ENCODE measurements at places on chromosomes 3 and 15.

- DNase-seq, result no peak
Measured at GRCh38 chr3:134991472-134992010, 196.5 kb downstream of the EPHB1 start.

- no peak for DNase-seq
Measured at GRCh38 chr15:25407950-25408349, 30.9 kb downstream of the UBE3A start.

GRCh38 chr3:33430061-33430460 lies 10.1 kb downstream of the UBP1 start:
- no peak for DNase-seq

DNA sequence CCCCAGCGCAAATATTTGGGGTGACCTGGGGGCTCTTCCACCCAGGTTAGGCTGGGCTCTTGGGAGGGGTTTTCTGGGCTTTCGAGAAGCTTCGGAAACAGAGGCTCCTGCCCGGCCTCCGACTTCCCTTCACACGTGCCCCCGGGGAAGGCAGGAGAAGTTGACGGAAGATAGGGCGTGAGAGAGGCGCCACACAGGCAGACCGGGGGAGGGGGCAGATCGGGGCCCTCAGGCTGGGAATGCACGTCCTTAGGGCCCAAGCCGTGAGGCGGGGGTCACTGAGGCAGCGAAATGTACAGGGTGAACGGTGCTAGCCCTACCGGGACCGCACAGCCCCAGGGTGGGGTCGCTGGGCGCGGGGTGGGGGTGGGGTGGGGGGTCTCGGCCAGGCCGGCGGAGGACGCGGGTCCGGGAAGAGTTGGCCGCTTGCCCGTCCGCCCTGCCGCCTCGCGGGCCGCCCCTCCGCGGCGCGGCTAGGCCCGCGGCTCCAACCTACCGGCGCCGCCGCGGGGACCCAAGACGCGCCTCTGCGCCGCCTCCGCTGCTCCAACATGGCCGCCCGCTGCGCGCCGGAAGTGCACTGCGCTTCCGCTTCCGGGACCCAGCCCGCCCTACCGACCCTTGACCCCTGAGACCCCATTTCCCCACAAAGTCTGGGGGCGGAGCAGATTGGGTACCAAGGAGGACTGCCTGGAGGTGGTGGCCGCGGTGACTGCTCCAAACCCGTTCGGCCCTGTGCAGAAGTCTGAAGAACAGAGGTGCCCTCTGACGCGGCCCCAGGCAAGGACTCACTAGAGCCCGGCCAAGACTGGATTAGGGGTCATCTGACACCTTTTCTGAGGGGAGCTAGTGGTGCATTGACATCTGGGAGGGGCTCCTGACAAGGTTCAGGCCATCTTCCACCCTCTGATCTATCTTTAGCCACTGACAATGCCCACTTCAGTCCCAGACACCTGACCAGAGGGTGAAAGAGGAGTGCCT lies at the start of gene CCDC71:
Gene CCDC71 (minus strand): TSS at position 561 of the 981 bp plus-strand sequence. CDS start 2,123 bp downstream, outside the sequence.
- peak; percentile 52 for DNase-seq

DNA sequence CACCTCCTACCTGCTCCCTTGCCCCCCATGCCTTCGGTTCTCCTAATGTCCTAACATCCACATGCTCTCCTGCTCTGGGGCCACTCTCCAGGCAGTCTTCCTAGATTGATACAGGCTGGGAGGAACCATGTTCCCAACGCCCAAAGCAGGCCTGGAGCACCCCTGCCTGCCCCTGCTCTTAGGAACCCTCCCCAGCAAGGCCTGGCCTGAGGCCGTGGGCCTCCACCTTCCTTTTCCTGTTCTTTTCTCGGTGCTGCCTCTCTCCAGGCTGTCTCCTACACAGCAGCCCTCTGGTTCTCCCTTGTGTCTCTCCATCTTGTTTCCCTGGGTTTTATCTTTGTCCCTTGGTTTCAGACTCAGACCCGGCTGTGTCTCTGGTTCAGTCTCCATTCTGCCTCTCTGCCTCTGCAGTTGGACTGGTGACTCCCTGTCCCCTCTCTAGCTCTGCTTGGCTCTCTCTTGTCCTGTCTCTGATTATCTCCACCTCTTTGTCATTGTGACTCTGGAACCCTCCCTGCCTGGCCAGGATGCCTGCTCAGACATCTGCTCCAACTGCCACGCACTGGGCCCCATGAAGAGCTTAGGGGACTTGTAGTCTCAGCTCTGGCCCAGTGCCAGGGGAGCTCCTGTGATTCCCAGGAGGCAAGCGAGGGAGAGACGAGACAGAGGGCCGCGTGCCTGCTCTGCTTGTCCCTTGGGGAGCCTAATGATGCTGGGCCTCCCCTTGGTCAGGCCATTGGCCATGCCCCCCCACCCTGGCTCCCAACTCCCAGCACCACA lies 26.0 kb upstream of the RPL29 start:
- DNase-seq, result no peak

DNA sequence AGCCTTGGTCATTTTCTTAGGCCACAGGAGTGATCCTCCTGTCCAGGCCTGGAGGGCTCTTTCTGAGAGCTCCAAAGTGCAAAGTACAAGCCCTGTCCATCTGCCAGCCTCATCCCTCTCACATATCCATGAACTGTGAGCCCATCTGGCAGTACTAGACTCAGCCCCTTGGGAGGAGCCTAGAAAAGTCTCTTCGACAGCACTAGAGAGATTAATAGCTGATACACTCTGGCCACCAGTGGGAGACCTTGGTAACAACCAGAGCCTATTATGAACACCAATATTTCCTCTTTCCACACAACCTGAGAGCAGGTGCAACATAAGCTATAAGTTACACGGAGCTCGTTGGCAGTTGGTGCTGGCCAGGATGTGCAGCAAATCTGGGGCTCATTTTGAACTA lies 59.5 kb upstream of the DCLK3 start:
- no peak for DNase-seq

GRCh38 chr15:48602358-48603122 lies 43.0 kb downstream of the FBN1 start:
- no peak for DNase-seq

GRCh38 chr15:78368651-78369050 lies 28.5 kb downstream of the CRABP1 start:
- DNase-seq, result no peak

- no peak for DNase-seq
Measured at GRCh38 chr15:73754461-73754860, 1.3 kb upstream of the INSYN1 start.

GRCh38 chr3:20652231-20652986 lies 466.4 kb upstream of the SGO1 start:
- DNase-seq, result no peak

- no peak for DNase-seq
Measured at GRCh38 chr3:15845475-15845874, 47.7 kb upstream of the ANKRD28 start.

GRCh38 chr3:14290631-14291385 lies 111.6 kb upstream of the SLC6A6 start:
- DNase-seq, result no peak

DNA sequence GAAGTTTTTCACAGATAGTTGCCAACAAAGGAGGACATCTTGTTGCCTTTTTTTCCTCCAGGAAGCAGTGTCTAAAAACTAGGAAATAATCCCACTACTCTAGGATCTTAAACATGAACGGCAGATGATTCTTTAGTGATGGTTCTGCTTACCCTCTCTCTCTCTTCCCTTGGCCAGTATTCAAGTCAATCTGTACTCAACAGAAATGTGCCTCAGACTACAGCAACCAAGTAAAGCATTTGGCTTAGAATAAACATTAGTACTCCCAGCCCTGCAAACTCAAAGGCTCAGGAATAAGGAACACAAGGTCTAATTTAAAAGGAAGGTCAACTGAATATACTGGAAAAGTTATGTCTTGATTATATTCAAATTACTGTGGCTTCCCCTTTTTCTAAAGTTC lies 8.7 kb downstream of the NPTN start:
- no peak for DNase-seq

DNA sequence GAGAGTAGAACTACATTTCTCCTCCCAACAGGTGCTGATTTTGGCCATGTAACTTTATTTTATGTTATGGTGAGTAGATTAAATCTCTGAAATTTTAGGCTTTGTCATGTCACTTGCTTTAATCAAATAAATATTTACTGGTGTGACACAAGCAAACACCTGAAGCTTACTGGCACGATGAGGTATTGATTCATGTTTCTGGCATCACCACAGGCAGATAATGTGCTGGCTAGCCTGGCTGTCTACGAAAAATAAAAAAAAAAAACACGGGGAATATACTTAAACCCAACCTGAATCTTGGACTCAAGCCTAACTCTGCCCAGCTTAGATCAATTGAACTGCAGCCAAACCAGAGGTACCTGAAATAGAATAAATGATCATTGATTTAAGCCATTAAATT lies 65.6 kb upstream of the CADM2 start:
- DNase-seq, result no peak

DNA sequence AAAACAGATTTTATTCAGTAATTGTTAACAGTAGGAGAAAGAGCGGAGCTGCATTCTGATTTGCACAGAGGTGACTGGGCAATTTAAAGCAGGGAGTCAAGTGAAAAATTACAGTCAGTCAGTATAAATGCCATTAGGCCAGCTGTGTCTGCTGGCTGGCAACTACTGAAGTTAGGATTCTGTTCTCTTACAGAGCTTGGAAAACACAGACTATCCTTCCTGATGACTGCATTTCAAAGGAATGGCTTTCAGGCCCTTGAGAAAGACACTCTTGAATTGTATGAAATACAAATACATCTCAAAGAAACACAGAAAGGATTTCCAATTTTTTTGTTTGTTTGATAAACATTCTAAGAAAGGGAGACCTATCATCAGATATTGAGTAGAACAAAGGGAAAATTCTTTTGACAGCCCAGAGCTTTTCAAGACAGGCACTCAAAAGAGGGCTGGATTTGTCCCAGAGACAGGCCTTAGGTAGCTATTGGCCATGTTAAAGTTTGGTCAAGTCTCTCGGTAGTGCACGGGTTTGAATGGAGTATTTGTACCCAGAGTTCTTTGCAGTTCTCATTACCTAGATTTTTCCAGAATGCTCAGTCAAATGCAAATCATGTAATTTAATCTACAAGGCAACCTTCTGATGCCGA lies 551.2 kb upstream of the CCDC54 start:
- DNase-seq, result no peak

DNA sequence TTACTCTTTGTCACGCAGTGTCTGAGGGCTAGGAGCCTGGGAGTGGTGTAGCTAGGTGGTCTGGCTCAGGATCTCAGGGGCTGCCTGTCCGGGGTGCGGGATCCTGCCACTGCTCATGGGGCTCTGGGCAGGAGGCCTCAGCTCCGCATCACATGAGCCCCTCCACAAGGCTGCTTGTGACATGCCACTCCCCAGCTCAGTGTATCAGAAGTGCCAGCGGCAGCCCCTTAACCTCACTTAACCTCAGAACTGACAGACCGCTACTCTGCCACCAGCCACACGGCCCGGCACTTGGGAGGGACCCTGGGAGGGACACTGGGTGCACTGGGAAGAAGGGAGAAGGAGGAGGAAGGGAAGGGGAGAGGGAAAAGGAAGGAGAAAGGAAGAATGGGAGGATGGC lies 87.9 kb downstream of the FBLN2 start:
- DNase-seq, result no peak

DNA sequence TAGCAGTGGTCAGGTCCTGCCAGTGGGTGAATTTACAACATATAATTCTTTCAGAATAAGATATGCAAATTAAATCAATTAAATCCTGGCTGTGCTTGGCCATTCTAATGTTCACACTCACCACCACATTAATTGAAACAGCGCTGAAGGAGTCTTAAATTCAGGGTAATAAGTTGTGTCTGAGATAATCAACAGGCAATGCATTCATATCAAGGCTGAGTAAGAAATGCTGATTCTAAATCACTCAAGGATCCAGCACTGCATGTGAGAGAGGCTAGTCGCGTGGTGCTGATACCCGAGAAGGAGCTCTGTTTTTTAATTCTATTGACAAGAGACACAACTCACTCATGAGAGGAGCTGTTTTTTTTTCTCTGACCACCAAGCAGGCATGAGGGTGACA lies 588.8 kb upstream of the ADAMTS9 start:
- DNase-seq, result no peak

GRCh38 chr15:71939981-71940588 lies 129.7 kb downstream of the NR2E3 start:
- DNase-seq, result no peak

DNA sequence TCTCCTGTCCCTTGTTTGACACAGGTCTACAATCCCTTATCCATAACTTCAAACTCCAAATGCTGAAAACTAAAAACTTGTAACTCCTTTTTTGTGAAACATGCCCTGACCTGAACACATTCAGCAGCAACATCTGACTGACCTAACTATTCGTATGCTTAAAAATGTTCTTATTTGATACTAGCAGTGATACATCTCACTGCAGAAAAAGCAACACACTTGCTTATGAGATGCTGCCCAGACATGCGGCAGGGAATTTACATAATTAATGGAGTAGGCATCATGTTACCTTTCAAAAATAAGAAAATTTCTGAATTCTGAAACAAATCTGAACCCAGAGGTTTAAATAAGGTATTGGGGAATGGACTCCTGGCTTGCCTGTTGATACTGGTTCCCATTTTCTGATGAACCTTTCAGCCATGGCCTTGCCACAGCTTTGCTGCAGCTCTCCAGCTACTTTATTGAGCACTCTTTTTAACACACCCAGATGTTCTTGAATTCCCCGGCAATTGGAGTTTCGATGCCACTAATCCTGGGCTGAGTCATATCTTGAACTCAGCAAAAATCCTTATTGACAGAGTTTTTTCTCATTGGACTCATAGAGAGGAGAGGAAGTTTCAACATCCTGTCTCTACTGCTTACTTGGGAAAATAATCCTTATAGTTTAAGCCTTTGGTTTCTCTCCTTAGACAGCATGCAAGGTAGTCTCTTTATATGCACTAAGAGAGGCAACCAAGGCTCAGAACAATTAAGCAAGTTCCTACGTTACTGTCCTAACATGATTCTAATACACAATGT lies 296.6 kb upstream of the LMCD1 start:
- DNase-seq, result no peak

- no peak for DNase-seq
Measured at GRCh38 chr3:14602006-14602803, 49.4 kb upstream of the CCDC174 start.

DNA sequence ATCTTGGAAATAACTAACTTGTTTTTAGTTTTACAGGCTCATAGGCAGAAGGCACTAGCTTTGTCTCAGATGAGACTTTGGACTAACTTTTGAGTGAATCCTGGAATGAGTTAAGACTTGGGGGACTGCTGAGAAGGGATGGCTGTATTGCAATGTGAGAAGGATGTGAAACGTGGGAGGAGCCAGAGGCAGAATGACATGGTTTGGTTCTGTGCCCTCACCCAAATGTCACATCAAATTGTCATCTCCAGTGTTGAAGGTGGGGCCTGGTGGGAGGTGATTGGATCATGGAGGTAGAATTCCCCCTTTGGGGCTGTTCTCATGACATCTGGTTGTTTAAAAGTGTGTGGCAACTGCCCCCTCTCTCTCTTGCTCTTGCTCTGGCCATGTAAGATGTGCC lies 28.8 kb upstream of the CCDC50 start:
- no peak for DNase-seq

DNA sequence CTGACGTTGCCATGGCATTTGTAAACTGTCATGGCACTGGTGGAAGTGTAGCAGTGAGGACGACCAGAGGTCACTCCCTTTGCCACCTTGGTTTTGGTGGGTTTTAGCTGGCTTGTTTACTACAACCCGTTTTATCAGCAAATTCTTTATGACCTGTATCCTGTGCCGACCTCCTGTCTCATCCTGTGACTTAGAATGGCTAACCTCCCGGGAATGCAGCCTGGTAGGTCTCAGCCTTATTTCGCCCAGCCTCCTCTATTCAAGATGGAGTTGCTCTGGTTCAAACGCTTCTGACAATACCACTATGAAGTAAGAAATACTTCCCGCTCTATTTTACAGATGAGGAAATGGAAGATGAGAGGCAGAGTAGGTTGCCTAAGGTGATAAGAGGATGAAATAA lies 16.6 kb downstream of the PAQR9 start:
- no peak for DNase-seq

- no peak for DNase-seq
Measured at GRCh38 chr3:43790476-43790875, 99.7 kb downstream of the ABHD5 start.

- no peak for DNase-seq
Measured at GRCh38 chr3:188889054-188889491, 282.7 kb upstream of the TPRG1 start.

Measured in CD8-positive, alpha-beta T cell (primary cell).